Stimulated activated naive CD4-positive, alpha-beta T cell treated with Interleukin-2 at 50 U/mL for 16 hours (primary cell): ENCODE measurements at places on chromosomes 1 and 21.

GRCh38 chr1:207670192-207670591 lies 25.3 kb downstream of the CR1L start:
- DNase-seq, result no peak

- no peak for DNase-seq
Measured at GRCh38 chr1:221117548-221117951, 238.3 kb downstream of the HLX start.

GRCh38 chr1:7614576-7615074 lies 156.5 kb upstream of the VAMP3 start:
- no peak for DNase-seq

DNA sequence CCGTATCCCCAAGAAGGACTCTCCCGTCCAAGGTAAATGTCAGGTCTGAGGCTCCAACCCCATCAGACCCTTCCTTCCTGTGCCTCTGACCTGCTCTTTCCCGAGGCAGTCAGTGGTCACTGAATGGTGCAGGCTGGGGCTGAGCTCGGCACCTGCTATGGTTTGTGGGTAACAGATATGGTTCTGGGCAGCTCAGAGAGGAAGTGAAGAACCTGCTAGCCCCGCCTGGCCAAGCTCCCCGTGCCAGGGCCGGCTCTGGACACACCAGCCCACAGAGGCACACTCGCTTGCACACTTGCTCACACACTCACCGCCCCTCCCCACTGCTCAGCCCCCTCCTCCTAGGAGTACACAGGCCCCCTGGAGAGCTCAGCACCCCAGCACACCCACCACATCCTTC lies 16.4 kb downstream of the NCMAP start:
- no peak for DNase-seq

- DNase-seq, result no peak
Measured at GRCh38 chr1:57447551-57447950, 23.7 kb upstream of the DAB1 start.

- no peak for DNase-seq
Measured at GRCh38 chr1:85326851-85327250, 50.4 kb upstream of the BCL10 start.

DNA sequence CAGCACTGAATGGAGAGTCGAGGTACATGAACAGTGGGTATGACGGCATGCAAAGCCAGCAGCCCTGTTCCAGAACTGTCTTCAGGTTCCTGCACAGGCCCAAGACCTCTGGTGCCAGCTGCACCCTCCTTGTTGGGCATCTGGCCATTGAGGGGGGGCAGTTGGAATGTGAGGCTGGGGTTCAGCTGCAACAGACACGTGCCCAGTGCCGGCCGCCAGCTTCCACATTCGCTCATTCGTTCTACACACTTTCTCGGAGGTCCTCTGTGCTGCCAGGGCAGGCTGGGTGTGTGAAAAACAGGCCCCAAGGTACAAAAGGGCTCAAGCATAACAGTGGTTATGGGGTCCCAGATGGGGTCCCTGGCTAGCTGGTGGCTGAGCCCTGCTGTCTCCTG lies 37.9 kb upstream of the SLC19A1 start:
- no peak for DNase-seq

DNA sequence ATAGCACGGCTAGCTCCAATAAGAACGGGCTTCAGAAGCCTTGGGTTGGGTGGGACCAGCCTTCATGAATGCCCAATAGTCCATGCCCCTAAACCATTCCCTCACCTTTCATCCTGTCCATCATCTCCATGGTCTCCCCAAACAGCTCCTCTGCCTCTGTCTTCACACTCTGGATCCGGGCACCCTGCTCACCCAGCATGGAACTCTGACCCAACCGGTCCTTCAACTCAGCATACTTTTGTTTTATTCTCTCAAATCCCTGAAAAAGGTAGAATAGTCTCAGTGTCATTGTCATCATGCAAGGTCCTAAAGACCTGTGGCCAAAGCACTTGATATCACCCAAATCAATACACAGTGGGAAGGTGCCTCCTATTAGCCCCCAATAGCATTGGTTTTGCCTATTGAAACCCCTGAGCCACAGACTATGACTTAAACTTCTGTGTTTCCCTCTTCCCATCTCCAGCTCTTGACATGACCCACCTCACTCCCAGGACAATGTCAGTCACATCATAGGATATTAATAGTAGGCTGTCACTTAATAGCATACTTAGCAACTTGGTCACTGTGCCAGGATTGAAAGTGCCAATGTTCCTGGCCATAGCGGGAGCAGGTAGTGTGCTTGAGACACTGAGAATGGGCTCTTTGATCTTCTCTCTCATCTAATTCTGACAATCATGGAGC lies 33.0 kb downstream of the CAMK1G start:
- no peak for DNase-seq
